Activated CD4-positive, alpha-beta T cell treated with anti-CD3 and anti-CD28 coated beads, Interleukin-2, amount 50 U/mL, for 48 hours (primary cell): ENCODE measurements at places on chromosomes 3 and 15.

- no peak for DNase-seq
These were observed 52.8 kb downstream of the PPM1L start for GRCh38 chr3:160808838-160809237.

DNA sequence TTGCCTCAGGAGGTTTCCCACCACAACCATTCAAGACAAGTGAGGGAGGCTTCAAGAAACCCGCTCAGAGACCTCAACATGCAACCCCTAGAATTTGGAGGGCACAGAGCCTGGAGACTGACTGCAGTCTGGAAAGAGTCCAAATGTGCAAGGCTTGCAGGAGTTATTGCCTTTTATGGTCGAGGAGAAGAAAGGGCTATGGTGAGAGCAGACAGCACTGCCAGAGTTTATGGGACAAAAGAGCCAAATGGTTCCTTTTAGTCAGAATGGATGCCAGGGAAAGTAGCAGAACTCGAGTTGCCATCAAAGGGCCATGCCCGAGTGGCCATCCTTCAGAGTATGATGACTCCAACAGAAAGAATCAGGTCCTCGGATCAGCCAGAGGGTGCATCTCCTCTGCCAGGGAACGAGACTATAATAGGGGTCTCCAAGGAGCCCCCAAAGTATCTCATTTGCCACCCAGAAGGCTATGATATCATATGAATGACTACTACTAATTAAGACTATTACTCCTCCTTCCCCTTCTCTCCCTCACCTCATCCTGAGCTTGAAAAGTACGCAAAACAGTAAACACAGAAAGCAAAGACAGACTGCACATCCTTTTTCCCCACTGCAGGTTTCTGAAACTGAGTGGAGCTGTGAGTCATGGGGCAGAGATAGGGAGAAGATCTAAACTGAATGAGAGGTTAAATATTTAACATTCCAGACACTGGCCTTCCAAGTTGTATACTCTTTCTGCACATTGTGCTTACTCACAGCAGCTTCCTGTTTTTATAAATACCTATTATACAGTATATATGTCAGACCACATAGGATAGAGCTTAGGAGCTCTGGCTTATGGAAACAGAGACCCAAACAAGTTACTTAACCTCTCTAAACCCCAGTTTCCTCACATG is 33.9 kb upstream of the TMCO5A start:
- no peak for DNase-seq

DNA sequence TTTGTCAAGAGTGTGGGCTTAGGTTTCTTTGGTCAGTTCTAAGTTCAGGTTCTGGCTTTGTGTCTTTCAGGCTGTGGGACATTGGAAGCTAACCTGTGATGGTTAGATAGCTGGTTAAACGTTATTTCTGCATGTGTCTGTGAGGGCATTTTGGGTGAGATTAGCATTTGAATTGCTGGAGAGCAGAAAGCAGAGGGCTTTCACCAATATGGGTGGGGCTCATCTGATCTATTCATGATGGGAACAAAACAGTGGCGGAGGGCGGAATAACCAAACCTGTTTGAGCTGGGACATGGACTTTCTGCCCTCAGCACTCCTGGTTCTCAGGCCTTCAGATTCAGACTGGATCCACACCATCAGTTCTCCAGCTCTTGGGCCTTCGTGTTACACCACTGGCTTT is 195.4 kb downstream of the KLF13 start:
- no peak for DNase-seq

- DNase-seq, result no peak
These were observed 114.1 kb downstream of the ZNF609 start for GRCh38 chr15:64574301-64575017.

- DNase-seq, result no peak
These were observed 622 bp upstream of the ZNF589 start for GRCh38 chr3:48240000-48240963.

DNA sequence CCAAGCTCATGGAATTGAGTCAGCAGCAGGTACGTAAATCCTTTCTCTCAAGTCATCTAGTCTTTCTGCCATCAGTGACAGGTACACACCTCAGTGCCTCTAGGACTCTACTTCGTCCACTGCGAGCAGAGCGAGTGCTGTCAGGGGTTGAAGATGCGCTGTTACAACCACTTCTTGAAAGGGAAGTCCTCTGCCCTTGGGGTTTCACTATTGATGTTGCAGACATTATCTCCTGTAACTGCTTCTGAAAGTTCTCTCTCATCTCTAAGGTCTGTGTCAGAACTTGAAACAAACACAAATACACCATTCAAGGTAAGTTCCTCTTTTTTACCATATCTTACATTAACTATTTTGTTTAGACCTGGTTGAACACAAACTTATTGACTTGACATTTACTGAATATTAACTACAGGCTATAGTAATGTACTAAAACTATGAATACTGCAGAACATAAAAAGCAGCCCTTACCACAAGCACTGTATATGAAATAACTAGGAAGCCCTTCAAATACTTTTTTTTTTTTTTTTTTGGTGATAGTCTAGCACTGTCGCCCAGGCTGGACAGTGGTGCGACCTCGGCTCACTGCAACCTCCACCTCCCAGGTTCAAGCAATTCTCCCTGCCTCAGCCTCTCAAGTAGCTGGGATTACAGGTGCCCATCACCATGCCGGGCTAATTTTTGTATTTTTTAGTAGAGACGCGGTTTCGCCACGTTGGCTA is 41.5 kb downstream of the TOPBP1 start:
- no peak for DNase-seq

DNA sequence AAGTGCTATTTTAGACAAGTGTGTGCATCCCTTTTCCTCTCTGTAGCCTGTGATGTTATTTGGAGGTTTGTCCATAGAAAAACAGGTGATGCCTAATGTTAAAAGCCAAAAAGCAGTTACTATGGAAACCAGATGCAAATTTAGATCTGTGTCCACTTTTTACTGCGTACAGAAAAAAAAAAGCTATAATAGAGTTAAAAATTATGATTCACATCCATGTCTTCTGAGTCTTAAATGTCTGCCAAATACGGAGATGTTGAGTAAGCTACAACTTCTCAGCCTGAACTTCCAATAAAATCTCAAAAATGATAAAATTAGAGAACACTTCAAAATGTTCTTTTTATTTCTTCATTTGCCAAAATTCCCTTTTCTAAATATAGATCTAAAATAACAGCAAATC is 74.2 kb upstream of the GAP43 start:
- DNase-seq, result no peak

- DNase-seq, result no peak
These were observed 119.2 kb downstream of the LRIG1 start for GRCh38 chr3:66381626-66382025.

DNA sequence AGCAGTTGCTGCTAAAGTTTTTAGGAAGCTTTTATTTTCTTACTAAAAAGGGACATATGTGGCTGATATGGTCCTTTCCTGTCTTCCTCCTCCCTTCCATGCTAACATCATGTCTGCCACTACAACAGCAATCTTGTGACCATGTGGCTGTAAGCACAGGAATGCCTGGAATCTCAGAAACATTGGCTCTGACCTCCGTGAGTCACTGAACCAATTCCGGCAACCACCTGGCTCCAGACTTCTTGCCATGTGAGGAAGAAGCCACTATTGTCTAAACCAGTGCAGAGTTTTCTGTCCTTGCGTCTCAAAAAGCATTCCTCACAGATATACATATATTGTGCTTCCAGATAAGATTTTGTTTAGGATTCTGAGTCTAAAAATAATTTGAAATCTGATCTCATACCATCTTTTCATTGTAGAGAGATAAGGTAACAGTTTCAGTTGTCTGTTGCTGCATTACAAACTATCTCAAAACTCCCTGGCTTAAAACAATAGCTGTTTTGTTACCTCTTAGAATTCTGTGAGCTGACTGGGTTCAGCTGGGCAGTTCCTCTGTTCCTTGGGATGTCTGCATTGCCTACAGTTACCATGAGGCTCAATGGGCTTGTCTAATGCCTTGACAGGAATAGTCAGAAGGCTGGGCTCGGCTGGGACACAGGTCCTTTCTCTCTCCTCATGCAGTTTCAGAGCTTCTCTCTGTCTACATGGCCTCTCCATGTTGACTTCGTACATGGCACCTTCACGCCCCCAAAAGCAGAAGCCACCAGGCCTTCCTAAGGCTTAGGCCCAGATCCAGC is 77.3 kb upstream of the MAGI1 start:
- no peak for DNase-seq

DNA sequence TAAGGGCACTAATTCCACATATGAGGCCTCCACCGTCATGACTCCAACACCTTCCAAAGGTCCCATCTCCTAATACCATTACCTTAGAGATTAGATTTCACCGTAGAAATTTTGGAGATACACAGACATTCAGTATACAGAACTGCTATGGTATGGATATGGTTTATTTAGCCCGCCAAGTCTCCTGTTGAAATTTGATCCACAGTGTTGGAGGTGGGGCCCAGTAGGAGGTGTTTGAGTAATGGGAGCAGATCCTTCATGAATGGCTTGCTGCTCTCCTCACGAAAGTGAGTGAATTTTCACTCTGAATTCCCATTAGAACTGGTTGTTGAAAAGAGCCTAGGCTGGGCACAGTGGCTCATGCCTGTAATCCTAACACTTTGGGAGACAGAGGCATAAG is 7.4 kb downstream of the MKRN3 start:
- DNase-seq, result no peak

GRCh38 chr3:195101001-195101583 is 169.9 kb downstream of the XXYLT1 start:
- no peak for DNase-seq

DNA sequence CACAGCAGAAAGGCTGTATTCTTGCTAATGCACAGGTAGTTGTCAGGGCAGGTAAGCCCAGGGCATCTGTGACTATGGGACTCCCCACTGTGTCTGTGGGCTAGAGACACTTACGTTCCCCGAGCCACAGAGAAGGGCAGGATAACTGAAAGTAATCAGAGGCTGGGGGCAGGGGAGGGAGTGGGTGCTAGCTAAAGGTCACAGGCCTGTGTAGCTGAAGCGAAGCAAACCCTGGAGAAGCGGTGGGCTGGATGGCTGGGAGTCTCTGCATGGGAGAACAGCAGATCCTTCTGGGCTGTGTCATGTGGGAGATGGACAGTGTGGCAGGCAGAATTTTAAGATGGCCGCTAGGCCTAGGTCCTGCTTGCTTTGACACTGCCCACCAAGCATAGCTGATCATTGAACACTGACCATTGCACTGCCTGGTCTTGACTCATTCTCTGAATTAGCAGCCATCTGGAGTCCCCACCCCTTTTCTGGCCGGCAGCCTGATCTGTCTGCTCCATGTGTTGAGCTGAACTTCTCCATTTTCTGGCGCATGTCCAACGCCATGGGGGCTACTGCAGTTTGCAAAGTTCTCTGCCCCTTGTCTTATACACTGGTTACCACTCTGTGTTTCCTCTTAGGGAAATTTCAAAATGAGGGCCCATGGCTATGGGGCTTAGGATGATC is 110.0 kb downstream of the DGKG start:
- DNase-seq, result no peak

DNA sequence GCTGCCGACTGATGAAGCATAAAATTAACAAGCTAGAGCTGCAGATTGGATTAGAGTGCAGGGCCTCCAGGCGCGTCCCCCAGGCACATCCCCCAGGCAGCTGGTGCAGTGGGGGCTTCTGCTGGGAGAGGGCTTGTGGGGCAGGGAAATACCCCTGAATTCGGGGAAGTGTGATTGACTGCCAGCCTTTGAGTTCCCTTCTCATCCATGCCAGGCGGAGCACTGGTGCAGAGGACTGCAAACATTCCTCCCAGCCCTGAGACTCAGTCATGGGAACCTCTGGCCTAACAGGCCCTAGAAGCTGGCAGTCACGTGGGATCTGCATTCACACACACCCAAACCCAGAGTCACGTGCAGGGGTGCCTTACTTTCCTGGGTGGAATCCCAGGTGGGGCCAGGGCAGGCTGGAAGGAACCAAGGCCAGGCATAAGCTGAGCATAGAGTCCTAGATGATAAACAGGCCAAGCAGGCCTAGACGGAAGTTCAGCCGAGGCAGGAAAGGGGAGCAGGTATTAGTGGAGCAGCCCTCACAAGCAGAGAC is 46.2 kb upstream of the SEC22A start:
- no peak for DNase-seq

DNA sequence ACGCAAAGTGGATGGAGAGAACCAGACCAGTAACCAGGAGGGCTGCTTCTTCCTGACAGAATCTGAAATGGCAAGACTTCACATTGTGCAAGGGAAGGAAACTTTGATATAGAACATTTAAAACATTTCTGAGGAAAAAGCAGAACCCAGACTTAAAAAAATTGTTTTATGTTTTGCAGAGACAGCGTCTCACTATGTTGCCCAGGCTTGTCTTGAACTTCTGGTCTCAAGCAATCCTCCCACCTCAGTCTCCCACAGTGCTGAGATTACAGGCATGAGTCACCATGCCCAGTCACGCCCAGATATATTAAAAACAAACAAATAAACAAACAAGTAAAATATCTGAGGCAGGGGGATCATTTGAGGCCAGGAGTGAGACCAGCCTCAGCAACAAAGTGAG is 46.2 kb downstream of the CRTAP start:
- DNase-seq, result no peak

GRCh38 chr3:146026547-146026946 is 134.4 kb downstream of the PLOD2 start:
- no peak for DNase-seq

DNA sequence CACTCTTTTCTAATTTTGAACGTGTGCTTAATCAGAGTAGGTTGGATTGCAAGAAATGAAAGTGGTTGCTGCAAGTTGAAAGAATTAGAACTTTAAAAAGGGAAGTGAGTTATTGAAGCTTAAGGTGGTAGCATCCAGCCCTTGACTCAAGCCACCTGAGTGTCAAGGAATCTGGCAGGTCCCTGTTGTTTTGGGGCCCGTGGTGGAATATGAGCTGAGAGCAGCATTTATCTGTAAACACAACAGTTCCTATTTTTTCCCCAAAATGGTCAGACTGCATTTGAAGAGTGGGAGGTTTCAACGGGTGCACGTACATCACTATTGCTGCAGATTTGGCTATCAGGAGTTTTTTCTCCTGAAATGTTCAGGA is 1.7 kb downstream of the ITPR1 start:
- DNase-seq, result no peak

DNA sequence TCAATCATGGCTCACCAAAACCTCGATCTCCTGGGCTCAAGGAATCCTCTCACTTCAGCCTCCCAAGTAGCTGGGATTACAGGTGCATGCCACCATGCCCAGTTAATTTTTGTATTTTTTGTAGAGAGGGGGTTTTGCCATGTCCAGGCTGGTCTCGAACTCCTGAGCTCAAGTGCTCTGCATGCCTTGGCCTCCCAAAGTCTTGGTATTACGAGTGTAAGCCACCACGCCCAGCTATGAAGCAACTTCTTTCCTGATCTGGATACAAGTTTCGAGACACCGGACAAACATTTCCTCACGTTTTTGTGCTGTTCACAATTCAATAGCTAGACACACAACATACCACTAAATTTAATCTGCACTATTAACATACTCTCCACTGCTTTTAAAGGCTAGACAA is 3.4 kb upstream of the SYNM start:
- DNase-seq, result no peak

GRCh38 chr3:159805411-159805772 is 183.2 kb upstream of the IL12A start:
- no peak for DNase-seq
